ENCODE measurements at places on chromosomes 4 and X.

- DNase-seq = no peak
These were observed 54.4 kb downstream of the KDM6A start for GRCh38 chrX:44927398-44927797.

DNA sequence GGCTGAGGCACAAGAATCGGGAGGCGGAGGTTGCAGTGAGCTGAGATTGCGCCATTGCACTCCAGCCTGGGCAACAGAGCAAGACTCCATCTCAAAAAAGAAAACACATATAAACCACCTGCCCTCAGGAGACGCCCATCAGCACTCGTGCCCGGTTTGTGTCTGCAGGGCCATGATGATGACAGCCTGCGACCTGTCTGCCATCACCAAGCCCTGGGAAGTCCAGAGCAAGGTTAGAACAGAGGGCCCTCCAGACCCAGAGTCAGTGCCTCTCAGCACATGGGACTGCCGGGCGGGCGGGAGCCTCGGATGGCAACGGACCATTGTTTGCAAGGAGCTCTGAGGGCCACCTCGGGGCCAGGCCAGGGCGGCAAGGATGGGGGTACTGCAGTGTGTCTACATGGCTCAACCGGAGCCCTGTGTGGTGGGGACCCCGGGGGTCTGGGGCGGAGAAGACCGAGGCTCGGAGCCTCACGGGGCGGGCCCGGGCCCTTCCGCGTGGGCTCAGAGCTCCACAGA is 9.3 kb downstream of the ATP5ME start:
- no peak for DNase-seq

DNA sequence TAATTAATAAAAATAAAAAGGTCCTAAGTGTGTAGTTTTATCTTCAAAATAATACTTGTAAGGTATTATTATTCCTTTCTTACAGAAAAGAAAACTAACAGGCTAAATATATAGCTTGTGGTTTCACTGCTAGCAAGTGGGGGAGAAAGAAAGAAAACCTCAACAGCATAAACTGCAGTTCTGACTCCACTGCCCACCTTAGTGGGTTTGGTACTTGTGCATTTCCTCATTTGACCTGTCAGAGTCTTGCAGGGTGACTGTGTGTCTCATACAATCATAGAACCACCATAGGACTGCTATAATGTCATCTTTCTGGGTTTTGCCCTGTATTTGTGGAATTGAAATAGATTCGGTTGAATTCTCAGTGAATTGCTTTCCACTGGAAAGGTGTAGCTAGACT is 94.7 kb upstream of the PUDP start:
- no peak for DNase-seq

- no peak for DNase-seq
These were observed 104.6 kb downstream of the DTHD1 start for GRCh38 chr4:36385951-36386571.

- peak; percentile 15 for DNase-seq
These were observed 27.6 kb upstream of the CFAP299 start for GRCh38 chr4:80307774-80308465.

- DNase-seq = no peak
These were observed 62.4 kb downstream of the ZNF182 start for GRCh38 chrX:47941423-47941822.

DNA sequence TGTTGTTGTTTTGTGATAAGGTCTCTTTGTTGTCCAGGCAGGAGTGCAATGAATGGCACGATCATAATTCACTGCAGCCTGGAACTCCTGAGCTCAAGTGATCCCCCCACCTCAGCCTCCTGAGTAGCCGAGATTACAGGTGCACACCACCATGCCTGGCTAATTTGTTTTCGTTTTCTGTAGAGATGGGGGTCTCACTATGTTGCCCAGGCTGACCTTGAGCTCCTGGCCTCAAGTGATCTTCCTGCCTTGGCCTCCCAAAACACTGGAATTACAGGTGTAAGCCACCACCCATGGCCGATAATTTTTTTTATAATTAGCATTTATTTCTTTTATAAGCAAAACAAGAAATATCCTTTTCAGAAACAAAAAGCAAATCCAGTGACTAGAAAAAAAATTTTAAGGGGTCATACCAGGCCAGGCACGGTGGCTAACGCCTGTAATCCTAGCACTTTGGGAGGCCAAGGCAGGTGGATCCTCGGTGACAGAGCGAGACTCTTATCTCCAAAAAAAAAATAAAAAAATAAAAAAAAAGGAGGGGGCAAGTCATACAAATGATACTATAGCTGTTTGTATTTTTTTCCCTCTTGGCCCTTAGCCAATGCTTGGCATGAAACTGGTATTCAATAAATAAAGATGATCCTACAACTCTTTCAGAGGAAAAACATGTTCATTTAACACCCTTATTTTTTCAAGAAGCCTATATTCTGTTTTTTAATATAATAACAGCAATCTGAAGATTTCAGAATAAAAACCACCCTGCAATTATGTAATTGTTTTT is 3.4 kb downstream of the PLAC8 start:
- no peak for DNase-seq

DNA sequence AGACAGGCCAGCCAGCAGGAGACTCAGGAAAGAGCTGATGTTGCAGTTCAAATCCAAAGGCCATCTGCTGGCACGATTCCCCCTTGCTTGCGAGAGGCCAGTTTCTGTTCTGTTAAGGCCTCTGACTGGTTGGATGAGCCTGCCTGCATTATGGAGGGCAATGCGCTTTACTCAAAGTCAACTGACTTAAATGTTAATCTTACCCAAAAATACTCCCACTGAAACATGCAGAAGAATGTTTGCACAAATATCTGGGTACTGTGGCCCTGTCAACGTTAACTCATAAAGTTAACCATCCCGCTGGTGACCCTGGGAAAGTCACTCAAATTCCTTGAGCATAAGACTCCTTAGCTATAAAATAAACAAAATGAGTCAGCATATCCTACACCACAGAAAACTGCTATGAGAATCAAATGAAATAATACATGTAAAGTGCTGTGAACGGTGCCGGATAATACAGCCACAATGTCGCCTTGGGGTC is 326.4 kb downstream of the EVC2 start:
- no peak for DNase-seq

- DNase-seq = no peak
These were observed 282.6 kb downstream of the ADGRA3 start for GRCh38 chr4:22233230-22233629.

DNA sequence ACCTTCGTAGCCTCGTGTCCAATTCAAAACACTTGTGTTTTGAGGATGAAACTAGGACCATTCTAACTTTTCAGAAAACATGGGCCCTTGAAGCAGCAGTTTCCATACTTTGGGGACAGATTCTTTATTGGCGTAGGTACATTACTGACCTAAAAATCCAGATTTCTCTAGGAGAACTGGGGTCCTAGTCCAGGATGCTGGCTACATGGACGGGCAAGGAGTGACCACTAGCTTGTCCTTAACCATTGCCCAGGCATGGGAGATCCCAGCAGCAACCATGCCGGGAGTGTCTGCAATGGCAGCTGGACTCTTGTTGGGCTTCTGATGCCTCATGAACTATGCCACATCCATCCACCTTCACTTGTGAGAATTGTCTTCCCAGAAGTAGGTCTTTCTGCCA is 62.2 kb upstream of the WDR1 start:
- DNase-seq = no peak

- peak; percentile 2 for DNase-seq
These were observed 43.5 kb downstream of the MID1 start for GRCh38 chrX:10576777-10577447.

GRCh38 chr4:171812665-171813525 is at the start of gene GALNTL6:
GALNTL6 (plus strand) TSS chr4:171813404.
- DNase-seq = no peak

DNA sequence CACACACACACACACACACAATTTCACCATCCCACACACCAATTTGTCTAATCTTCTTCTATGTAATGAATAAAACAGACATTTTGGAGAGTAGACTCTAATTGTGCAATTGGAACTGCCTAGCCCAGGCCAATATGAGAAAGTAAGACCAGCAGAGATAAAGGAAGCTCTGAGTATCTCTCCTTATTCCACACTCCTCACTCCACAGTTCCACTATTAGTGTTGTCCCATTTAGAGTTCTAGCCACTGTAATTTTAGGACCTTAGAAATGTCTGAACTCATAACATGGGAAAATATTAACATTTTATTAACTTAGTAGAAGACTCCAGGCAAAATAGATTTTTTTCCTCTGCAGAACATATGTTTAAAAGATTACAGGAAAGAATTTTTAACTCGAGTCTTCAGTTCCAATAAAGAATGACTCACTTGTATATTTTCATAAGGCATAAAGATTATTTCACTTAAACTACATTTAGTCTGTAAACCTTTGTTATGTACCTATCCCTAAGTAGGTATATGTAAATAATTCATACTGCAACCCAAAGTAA is 297.6 kb upstream of the INTU start:
- DNase-seq = no peak
